NCI-H2107 (cell line): ENCODE measurements at places on chromosomes 3 and 15.

DNA sequence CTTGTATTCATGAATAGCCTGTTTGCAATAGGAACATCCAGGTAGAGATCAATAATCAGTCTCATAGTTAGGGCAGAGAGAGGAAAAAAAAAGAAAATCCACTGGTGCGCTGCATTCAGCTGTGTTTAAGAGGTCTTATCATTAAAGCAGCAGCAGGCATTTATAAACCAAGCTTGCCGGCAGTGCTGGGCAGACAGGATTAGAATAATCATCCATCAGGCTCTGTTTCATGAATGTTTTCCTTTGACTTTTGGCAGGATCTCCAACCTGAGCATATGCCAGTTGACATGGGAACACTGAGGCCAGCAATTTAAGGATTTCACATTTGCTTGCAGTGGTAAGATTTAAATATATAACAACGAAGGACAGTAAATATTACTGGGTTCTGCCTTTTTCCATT, 305.2 kb upstream of the SEMA6D start:
- DNase-seq: no peak

GRCh38 chr15:48855501-48856440, 22.2 kb upstream of the EID1 start:
- no peak for DNase-seq

DNA sequence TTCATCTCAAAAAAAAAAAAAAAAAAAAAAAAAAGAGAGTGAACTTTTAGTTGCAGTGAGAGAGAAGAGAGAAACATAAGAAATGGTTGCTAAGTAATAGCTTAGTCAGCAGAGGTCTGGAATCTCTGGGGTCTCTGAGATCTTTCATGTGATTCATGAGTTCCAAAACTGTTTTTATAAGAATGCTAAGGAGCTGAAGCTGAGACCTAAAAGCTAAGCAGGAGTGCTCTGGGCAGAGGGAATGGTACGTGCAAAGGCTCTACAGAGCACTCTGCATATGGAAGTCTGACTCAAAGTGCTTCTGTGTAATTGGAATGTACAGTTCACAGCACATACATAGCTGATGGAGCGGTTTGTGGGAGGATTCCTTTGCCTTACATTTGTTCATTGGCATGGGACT, 66.3 kb upstream of the LRIG1 start:
- no peak for DNase-seq

- DNase-seq: no peak
These were observed 74.0 kb downstream of the LRRFIP2 start for GRCh38 chr3:37100411-37100810.

GRCh38 chr15:51162865-51163762, 68.4 kb upstream of the TNFAIP8L3 start:
- peak; percentile 3 for DNase-seq

- DNase-seq: no peak
These were observed 22.7 kb downstream of the ATP6V1A start for GRCh38 chr3:113769551-113769950.

- no peak for DNase-seq
These were observed 453.0 kb upstream of the CFAP20DC start for GRCh38 chr3:59502806-59503205.

- no peak for DNase-seq
These were observed 57.5 kb upstream of the ITGA11 start for GRCh38 chr15:68489421-68489820.

GRCh38 chr3:46685446-46685845, 8.0 kb downstream of the ALS2CL start:
- no peak for DNase-seq

DNA sequence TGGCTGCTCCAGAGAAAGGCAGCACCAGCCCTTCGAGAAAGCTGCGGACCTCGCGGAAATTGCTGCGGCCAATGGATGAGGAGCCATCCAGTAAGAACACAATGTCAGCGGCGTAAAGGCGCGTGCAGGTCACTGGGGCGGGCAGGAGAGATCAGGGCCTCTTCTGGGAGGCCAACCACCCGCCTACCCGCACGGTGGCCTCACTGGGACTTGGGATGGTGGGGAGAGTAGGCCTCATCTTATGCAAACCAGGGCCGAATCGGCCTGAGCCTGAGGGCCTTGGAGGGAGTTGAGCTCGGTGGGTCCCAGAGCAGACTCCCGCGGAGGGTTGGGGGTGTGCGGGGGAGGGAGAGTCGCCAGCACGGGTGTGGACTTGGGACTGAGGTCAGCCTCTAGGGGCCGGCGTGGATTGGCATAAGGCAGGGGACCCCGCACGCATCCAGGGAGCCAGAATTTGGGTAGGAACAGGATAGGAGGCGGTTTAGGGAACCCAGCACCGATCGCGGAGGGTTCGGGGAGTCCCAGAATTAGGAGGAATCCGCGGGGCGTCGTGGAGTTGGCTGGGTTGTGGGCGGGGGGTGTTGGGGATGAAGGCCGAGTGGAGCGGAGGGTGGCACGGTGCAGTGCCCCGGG, 596 bp downstream of the COL7A1 start:
- no peak for DNase-seq

DNA sequence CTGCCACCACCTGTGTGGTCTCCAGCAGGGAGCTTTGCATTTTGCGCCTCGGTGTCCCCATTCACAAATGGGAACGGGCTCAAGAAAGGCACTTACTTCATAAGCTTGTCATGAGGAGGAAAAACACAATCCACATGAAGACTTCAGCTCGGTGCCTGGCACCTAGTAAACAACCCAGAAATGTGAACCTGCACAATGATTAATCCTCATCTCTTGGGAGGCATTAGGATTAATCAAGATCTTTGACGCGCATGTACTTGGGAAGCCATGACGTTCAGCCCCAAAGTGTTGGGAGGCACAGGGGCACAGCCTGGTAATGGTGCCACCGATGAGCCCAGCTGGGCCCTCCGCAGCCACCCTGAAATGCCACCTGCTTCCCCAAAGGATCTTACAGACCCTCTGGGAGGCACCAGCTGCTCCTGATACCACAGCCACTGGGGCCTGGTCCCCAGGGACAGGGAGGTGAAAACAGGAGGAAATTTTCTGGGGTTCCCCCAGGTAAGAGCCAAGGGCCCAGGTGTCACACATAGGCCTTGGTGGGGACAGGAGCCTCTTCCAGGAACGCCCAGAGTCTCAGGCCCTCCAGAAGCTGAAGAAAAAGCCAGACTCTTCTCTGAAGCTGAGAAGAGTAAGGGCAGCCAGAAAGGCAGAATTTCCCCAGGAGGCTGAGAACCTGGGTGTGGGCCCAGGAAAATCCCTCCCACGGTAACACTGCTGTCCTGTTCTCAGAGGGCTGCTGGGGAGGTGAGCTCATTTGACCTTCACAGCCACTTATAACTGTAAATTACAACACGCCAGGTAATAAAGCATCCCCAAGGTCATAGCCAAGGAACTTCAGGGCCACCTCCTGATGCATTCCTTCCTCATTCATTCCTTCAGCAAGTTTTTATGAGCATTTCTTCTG, 507.5 kb downstream of the SHQ1 start:
- DNase-seq: no peak

DNA sequence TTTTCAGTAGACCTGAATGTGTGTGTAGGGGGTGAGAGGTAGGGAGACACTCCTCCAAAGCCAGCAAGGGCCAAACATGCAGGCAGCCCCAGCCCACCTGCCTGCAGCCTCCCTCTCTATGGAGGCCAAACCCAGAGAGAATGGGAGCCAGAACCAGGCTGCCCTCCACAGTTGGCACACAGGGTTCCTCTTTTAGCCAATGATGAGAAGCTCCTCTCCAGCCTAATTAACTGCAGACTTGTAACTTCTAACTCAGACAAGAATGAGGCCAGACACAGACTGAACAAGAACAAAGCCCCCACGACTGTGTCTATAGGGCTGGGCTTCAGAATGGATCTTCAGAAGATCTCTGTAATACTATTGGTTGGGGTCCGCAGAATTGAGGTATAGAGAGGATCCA, 12.3 kb upstream of the TLE3 start:
- DNase-seq: no peak

GRCh38 chr15:99098426-99098825, 6.5 kb upstream of the SYNM start:
- no peak for DNase-seq

- DNase-seq: no peak
These were observed 8.1 kb upstream of the CMSS1 start for GRCh38 chr3:99809565-99809964.

GRCh38 chr3:163951397-163951987, 1126.8 kb downstream of the SI start:
- DNase-seq: no peak

DNA sequence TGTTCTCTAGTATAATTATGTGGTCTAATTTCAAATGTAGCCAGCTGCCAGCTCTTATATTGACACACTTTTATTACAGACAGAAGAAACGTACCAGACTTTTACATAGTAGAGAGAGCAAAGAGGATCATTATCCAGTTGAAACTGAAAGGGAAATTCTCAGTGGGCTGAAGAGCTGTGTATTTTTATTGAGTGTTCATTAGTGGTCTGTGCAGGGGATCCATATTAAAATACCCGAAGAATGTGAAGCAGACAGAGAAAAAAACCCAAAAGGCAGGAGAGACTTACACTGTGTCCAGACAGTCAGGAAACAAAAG, 41.3 kb downstream of the MYRIP start:
- DNase-seq: no peak

DNA sequence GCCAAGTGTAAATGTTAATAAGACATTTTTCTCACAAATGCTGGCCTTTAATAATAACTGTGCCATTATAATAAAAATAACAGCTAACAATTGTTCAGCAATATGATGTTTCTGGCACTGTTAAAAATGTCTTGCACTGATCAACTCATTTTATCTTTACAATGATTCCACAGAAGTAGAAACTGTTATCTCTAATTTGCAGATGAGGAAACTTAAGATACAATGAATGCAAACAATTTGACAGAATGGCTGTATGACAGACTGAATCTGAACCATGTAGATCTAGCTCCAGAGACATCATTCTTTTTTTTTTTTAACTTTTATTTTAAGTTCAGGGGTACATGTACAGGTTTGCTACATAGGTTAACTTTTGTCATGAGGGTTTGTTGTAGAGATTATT, 755.0 kb downstream of the TBL1XR1 start:
- DNase-seq: no peak

- no peak for DNase-seq
These were observed 354.1 kb downstream of the SHQ1 start for GRCh38 chr3:72494130-72494529.

GRCh38 chr3:171966533-171967136, 72.7 kb upstream of the FNDC3B start:
- DNase-seq: no peak

DNA sequence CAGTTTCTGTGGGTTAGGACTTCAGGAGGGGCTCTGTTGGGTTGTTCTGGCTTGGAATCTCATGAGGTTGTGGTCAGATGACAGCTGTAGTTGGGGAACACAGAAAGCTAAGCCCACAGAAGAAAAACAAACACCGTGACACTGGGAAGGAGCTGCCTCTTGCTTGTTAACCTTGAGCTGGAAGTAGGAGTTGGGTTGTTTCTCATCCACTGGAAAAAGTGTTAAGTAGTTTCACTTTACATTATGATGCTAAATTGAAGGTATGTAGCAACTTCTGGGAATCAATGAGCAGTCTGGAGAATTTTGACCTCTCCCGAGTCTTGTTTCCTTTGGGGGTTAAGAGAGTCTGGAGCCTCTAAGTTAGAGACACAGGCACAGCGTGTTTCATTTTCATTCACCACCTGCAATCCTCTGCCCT, 20.4 kb downstream of the HACD3 start:
- DNase-seq: no peak

DNA sequence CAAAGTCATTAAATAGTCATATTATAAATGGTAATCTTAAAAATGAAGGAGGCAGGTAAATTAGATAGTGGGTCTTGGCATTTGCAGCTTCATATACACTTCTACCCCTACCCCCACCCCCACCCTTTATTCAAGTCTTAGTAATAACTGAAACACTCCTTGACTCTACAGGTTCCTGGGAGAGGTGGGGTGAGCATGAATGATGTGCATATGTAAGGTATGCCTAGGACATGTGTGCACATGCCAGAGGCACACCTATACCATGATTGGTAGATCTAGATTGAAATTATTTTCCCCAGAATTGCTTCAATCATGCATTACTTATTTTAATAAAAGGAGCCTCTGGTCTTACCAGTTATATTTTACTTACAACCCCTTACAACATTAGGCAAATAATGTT, 40.1 kb upstream of the PDCD6IP start:
- no peak for DNase-seq

GRCh38 chr3:194237110-194237509, 101.2 kb downstream of the HES1 start:
- DNase-seq: no peak

DNA sequence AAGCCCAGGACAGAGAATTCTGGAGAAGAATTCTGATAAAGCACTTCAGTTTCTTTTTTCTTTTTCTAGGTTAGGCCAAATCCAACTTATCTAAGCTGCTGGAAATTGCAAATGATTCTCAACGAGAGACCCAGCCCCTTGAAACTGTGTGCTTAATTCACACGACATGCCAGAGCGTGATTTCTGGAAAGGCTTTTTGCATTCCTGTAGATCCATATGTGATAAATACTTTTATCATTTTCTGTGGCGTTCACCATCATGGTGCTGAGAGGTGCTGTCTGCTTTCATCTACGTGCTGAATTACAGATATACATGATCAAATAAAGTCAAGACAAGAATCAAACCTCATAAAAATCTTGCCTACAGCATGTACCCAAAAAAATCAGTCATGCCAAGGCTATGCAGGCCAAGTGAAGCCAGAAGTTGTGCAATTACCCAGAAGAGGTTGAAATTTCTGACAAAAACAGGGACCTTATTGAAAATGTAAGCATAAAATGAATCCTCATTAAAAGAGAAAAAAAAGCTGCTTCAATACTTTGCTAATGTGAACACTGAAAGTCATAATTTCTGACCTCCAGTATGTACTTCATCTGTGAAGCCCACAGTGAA, 10.8 kb upstream of the MEF2A start:
- no peak for DNase-seq

- DNase-seq: peak; percentile 61
These were observed 104.2 kb upstream of the SLC7A14 start for GRCh38 chr3:170689893-170690660.

DNA sequence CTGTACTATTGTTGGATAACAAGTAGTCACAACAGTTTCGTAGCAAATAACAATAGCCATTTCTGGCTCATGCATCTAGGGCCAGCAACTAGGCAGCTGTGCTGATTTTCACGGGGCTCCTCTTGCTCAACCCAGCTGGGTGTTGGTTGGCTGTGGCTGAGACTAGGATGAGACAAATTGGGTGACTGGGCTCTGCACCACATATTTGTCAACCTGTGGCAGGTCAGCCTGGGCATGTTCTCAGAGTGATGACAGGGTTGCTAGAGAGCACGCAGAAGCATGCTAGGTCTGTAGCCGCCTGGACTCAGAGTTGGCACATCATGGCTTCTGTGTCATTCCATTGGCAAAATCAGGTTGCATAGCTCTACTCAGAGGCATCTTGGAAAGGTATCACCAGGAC, 175.9 kb downstream of the OTOL1 start:
- no peak for DNase-seq

- DNase-seq: no peak
These were observed 27.9 kb downstream of the IQSEC1 start for GRCh38 chr3:13045241-13045903.
